ENCODE measurements at places on chromosomes 12 and 14.

GRCh38 chr12:108321688-108322087 is 17.4 kb downstream of the CMKLR1 start:
- DNase-seq, result no peak

- no peak for DNase-seq
These were observed 276.9 kb downstream of the PRKD1 start for GRCh38 chr14:29650554-29651269.

- DNase-seq, result no peak
These were observed 2.9 kb downstream of the TRPV4 start for GRCh38 chr12:109830267-109830666.

DNA sequence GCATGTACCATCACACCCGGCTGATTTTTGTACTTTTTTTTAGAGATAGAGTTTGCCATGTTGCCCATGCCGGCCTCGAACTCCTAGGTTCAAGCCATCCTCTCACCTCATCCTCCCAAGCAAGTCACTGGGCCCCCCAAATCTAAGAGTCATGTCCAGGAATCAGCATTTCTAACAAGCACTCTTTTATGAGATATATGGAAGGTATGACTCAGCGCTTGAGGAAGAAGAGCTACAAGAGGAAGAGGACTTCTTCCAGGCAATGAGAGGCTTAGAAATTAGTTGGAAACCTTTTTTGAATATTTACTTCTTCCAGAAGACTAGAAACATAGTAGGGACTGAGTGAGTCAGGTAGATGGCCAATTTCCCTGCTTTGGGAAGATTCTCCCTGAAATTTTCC is 114.5 kb downstream of the HMGA2 start:
- DNase-seq, result no peak

GRCh38 chr12:3173008-3173553 is 95.9 kb downstream of the TSPAN9 start:
- no peak for DNase-seq

GRCh38 chr12:71183018-71183417 is 25.2 kb upstream of the TSPAN8 start:
- DNase-seq, result no peak

GRCh38 chr14:94876306-94876705 is 106.4 kb upstream of the GSC start:
- DNase-seq, result no peak

DNA sequence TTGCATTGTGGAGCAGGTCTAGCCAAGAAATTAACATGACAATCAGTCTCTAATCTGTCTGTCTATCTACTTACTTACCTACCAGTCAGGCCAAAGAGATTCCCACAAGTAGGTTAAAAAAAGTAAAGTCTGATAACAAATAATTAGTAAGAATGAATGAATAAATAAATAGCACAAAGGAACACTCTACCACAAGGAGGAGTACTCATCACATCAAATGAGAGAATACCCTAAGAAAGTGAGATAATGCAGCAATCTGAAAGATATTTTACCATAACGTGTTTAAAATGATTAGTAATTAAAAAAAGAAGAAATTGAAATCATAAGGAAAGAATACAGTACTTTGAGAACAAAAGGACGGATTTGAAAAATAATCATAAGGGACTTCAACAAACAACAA is 187.2 kb downstream of the SYNE2 start:
- no peak for DNase-seq

- DNase-seq, result no peak
These were observed 406.9 kb upstream of the SOX5 start for GRCh38 chr12:24356240-24356804.

GRCh38 chr12:58030566-58031279 is 89.4 kb downstream of the ATP23 start:
- DNase-seq, result no peak

DNA sequence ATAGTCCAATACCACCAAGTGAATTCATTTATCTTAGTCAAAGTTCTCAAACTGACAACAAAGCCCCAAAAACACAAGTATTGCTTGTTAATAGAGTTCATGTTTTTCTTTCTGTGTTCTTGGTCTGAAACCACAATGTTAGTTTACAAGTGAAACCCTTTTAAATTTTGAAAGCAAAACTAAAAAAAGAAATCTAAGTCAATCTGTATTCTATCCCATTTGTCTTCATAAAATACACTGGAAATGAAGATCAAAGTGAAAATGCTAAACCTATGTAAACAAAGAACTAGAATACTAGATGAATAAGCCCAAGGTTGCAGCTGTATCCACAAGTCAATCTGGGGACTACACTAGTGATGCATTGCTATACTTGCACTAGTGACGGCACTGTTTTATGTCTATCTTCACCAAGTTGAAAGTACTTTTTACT is 10.4 kb downstream of the MAP4K5 start:
- DNase-seq, result no peak

- DNase-seq, result no peak
These were observed 34.1 kb downstream of the TMCC3 start for GRCh38 chr12:94616203-94616729.

GRCh38 chr12:64742416-64742815 is 16.8 kb downstream of the GNS start:
- DNase-seq, result no peak
